ENCODE measurements at places on chromosomes 7 and 10.
A peak's percentile ranks its signal among the peaks of the same experiment; 100 is the strongest.

GRCh38 chr7:9785211-9785610 lies 1188.5 kb upstream of the PHF14 start:
- no peak for ATAC-seq

DNA sequence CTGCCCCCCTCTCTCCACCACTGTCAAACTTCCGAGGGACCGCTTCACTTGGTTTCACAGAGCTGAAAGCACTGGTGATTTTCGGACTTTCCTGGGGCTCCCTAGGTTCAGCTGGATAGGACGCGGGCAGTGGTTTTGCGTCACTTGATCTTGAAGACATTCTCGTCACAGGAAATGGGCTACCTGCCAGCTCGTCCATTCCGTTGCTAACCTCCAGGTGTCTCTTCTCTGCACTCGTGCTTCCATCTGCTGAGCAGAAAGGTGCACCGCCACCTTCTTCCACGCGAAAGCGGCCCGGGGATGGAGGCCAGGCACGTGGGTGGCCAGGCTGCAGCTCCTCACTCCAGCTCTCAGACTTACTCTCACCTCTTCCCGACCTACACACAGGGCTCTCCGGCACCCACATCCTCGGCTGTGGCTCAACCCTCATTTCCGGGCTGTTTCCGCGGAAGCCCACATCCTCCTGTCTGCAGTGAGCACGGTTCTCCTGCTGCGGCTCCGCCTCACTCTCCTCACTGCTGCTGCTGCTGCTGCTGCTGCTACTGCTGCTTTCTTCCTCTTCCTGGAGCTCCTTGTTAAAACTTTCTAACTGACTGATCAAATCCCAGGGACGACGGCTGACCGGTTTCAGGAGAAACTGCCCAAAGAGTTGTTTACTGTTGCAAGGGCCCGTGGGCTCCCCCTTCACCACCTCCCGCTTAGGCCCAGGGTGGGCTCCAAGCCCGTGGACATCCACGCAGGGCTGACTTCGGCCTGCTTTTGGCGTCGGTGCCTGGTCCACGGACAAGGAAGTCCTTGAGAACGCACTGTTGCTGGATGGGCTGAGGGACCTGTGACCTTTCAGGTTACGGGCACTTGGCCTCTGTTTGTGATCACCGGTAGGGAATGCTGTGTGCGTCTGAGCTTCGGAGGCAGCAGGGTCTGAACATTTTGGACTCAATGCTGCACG lies 32.1 kb downstream of the JCAD start:
- ATAC-seq: peak; percentile 99

- no peak for ATAC-seq
Observed at GRCh38 chr7:103123529-103123928, 25.4 kb downstream of the NAPEPLD start.

GRCh38 chr10:78617115-78617514 lies 451.7 kb upstream of the ZMIZ1 start:
- no peak for ATAC-seq

- no peak for ATAC-seq
Observed at GRCh38 chr7:19327018-19327417, 181.8 kb upstream of the FERD3L start.

GRCh38 chr10:13654118-13654830 lies 67.5 kb downstream of the PRPF18 start:
- ATAC-seq: no peak

- ATAC-seq: no peak
Observed at GRCh38 chr10:89792187-89792586, 90.8 kb downstream of the KIF20B start.

DNA sequence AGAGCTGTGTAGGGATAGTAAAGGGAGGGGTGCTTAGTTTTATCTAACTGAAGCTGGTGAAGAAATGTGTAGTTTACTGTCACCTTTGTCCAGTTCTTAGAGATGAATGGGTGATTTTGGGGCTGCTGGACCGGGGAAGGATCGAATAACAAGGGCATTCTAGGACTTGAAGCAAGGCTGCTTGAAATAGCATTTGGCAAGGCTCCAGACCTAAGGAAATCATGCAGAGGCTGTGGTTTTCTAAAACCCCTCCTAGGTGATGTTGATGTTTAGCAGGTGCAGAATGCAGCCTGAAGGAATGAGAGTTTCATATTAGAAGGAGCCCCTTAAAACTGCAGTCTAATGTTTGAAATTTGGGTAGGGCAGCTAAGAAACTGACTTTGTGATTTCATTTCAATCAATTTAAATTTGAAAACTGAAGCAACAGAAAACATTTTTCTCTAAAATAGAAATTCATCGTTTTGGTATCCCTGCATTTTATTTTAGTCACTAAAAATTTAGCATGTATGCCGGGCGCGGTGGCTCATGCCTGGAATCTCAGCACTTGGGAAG lies 68.5 kb downstream of the TET1 start:
- ATAC-seq: no peak

DNA sequence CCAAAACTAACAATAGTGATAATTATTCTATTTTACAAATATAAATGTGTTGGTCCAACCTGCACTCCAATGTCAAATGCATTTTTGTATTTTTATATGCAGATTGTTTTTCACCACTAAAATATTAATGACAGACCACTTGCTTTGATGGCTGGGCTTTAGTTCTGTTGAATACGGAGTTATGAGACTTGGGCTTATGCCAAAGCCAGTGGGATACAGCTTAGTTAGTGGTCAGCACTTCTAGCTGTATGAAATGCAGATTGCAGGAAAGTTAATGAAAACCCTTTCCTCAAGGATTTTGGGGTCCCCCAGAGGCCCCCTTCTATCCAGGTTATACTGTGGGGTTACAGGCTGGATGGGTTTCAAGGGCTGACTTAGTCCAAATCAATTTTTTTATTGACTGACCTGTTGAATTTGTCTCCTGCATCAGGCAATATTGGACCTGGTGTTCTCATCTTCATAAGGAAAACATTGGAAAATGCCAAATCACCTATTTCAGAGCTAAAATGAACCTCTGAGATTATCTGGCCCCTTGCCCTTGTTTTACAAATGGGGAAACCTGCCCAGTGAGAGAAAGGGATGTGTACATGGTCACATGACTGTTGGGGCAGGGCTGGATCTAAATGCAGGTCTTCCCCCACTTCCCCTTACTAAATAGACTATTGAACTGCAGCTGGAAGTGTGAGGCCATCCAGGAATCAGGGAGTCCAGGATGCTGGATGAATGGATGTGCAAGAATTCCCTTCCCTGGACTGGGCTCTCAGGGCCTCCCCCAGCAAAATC lies 1085.3 kb downstream of the KCNMA1 start:
- no peak for ATAC-seq

GRCh38 chr10:76621886-76622620 lies 1015.6 kb downstream of the KCNMA1 start:
- ATAC-seq: no peak

DNA sequence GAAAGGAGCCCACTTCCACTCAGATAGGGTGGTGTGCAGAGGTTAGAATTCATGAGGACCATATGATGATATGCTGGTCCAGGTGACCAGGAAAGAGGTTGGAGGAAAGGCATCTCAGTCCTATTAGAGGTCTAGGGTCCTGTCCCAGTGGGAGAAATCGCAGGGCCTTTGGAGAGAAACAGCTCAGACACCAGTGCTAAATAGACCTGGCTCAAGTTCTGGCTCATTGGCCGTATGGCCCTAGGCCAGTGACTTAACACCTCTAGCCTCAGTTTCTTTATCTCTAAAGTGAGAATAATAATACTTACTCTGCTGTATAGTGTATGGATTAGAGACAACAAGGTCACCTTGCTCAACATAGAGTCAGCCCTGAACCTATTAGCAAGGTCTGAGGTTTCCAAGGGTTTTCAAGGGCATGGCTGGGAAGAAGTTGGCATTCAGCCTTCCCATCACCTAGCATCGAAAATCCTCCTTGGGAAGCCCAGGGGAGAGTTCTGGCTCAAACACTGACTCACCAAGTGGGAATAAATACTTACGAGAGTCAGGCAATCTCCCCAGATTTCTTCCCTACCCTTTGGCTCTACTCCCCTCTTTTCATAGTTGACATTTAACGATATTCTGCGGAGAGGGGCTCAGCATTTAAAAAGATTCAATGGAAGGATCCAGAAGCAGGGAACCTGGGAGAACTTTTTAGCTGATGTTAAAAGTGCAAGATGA lies 473.1 kb upstream of the PODXL start:
- no peak for ATAC-seq

- ATAC-seq: no peak
Observed at GRCh38 chr7:37076668-37077067, 352.4 kb upstream of the AOAH start.

DNA sequence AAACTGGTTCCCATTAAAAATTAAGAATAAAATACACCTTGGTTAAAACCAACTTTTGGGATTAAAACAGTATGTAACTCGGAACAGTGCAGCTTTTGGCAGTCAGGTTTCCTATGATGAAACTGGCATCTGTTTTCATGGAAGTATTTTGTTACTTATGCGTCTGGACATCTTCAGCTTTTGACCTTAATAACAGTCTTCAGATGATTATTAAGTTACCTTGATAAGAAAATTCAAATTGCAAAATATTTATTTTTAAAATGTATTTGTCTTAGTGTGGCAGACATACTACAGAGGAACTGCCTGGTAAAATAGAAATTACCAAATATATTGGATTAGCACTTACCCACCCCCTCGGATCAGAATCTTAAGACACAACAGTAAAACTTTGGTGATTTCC lies 100.0 kb downstream of the ITGB8 start:
- ATAC-seq: no peak

DNA sequence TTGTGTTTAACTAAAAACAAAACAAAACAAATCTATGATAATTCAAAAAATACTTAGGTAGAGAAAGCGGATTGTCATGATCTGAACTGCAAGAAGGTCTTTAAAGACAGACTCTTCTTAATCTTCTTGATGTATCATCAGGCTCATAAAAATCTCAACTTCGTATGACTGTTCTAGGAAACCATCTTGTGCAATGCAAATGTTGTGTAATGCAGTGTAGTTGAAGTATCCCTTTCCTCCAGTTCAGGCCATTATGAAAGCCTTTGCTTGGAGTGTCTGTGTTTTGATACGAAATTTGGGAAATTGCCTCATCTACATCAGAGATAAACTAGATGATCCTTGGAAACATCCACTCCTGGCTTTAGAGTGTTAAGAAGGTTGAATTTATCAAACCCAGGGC lies 30.9 kb downstream of the CDK1 start:
- ATAC-seq: no peak

DNA sequence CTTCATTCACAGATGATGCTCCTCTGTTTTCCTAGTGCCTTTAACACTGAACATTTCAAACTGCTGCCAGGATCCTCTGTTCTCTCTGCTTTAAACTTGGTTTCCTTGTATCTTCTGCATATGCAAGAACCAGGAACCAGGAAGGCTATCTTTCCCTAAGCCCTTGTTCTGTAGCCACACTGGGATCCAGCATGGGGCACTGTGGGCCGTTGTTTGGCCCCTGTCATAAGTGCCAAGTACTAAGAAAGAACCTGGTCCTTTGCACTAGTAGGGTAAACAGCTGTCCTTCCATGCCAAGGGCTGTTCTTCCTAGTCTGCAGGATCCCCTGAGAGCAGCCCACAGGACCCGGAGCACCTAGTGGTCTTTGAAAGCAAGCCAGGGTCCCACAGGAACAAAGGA lies 49.0 kb upstream of the TRIM8 start:
- no peak for ATAC-seq

GRCh38 chr7:134636008-134636449 lies 10.6 kb upstream of the BPGM start:
- ATAC-seq: peak; percentile 65

GRCh38 chr10:110273474-110273873 lies 31.2 kb downstream of the SMNDC1 start:
- peak; percentile 89 for ATAC-seq

- no peak for ATAC-seq
Observed at GRCh38 chr10:48457949-48458661, 146.8 kb downstream of the ARHGAP22 start.

DNA sequence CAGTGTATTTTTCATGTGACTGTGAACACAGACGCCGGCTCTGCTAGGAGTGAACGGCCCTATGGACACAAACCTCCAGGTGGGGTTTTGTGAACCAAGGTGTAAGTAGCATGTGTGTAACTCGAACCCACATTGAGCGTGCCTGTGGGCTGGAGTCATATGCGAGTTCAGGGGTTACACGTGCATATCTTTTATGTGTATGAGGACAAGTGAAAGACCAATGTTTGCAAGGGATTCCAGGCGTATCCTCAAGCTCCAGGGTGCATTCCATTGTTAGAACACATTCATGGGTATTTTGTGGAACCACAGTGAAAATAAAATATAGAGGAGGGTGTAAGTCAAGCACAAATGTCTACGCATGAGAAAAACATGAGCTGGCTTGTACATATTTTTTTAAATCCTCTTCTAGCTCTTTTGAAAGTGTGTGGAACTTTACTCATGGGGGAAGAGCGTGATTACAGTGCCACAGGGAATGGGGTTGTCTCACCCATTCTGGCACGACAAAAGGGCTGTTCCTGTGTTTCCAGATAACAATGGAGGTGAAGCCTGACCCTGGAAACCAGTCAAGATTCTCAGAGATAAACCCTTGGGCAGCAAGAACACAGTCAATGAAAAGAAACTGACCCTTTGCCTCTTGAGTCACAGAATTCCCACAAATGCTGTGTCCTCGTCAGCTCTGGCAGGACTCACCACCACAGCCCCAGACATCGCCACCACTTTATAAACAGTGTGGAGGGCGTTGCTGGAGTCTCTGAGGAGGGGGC lies 37.0 kb upstream of the GOT1 start:
- ATAC-seq: no peak

GRCh38 chr10:91194497-91195179 lies 25.8 kb upstream of the PCGF5 start:
- peak; percentile 84 for ATAC-seq

GRCh38 chr10:89217057-89217990 lies 10.2 kb upstream of the CH25H start:
- peak; percentile 64 for ATAC-seq

- no peak for ATAC-seq
Observed at GRCh38 chr10:14146501-14146900, 184.2 kb downstream of the FRMD4A start.

DNA sequence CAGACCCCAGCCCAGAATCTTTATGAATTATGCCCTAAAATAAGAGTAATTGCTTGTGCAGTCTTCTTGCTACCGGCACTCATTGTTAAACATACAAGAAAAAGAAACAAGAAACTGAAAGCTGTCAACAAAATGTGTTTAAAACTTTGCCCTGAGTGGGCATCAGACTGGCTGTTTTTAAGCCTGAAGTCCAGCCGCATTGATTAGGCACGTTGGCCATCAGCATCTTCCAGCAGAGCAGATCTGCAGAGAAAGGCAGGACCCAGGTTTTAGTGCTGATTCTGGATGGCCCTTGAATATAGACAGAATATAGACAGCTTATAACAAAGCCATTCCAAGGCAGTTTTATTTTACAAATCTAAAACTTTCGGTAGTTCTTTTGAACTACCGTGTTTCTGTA lies 102.8 kb downstream of the POLL start:
- ATAC-seq: no peak
